ENCODE measurements at places on chromosomes 6 and 20.

DNA sequence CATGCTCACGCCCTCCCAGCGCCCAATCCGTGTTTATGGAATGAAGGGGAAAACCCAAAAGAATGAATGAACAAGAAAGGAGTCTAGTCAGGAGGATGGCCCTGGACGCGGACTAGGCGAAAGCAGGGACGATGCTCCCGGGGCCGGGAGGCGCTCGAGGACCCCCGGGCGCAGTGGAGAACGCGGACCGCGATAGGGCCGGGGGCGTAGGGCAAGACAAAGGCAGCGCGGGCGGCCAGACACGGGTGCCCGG lies 758 bp downstream of the GCLC start:
- DNase-seq, result peak; percentile 39

GRCh38 chr20:50186151-50186885 lies 4.3 kb upstream of the CEBPB start:
- peak; percentile 52 for DNase-seq

GRCh38 chr6:133411757-133412156 lies 170.6 kb downstream of the EYA4 start:
- DNase-seq, result no peak

DNA sequence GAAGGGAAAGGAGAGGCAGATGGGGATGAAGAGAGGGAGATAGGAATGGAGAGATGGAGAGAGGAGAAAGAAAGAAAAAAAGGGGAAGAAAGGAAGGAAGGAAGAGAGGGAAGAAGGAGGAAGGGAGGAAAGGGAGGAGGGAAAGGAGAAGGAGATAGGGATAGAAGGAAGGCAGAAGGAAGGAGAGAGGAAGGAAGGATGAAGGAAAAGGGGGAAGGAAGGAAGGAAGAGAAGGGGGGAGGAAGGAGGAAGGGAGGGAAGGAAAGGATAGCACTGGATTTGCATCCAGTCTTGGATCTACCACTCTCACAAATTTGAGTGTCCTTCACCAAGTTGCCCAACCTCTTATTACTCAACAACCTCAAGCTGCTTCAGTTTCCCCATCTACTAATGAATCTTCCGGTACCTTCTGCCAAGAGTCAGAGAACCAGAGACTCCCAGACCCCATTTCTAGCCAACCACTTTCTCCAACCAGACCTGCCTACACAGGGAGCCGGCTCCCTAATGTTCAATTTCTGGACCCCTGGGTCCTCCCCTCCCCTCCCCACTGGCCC lies 79.7 kb upstream of the FOXP4 start:
- no peak for DNase-seq

GRCh38 chr6:13688692-13689196 lies 22.9 kb downstream of the RANBP9 start:
- no peak for DNase-seq

DNA sequence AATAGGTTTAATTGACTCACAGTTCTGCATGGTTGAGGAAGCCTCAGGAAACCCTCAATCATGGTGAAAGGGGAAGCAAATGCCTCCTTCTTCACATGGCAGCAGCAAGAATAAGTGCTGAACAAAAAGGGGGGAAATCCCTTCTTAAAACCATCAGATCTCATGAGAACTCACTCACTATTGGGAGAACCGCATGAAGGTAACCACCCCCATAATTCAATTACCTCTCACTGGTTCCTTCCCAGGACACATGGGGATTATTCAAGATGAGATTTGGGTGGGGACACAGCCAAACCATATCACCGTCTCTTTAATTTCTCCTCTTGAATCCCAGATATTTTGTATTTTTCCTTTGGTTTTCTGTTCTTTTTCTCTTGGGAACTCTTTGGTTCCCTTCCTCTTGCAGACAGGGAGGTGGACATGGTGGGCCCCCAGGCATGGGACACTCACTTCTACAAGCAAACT lies 223.6 kb downstream of the TBXT start:
- no peak for DNase-seq

DNA sequence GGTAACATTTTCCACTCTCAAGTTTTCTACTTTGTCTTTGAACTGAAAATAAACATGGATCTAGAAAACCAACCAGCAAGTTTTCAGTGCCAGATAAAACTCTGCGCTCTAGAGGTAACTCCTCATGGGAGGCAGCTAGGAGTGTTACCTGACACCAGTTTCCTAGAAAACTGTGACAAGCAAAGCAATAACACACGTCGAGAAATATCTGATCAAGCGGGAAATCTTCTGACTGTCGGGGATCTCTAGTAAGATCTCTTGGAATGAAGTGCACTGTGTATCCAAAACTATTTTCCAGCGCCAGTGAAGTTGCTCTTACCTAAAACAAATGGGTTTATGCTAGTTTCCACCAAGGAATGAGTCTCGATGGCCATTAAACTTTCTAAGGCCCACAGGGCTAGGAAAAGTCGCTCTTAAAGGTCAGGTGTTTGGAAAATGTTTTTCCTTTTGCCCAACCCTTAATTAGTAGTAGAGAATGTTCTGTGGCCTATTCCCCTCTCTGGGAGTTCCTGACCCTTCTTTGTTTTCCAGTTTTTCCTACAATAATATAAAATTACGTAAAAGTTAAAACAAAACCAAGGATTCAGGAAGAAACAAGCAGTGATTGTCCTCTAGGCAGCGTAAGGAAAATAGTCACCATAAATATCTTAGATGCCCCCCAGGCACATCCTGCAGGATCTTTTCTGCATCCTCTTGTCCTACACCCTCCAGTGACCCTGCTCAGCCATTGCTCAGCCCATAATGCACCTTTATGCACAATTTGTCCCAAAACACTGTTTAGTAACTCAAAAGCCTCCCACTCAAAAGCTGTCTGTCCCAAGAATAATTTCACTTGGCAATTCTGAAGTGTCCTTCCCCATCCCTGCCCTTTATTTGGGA lies 137.7 kb upstream of the AKAP12 start:
- no peak for DNase-seq

DNA sequence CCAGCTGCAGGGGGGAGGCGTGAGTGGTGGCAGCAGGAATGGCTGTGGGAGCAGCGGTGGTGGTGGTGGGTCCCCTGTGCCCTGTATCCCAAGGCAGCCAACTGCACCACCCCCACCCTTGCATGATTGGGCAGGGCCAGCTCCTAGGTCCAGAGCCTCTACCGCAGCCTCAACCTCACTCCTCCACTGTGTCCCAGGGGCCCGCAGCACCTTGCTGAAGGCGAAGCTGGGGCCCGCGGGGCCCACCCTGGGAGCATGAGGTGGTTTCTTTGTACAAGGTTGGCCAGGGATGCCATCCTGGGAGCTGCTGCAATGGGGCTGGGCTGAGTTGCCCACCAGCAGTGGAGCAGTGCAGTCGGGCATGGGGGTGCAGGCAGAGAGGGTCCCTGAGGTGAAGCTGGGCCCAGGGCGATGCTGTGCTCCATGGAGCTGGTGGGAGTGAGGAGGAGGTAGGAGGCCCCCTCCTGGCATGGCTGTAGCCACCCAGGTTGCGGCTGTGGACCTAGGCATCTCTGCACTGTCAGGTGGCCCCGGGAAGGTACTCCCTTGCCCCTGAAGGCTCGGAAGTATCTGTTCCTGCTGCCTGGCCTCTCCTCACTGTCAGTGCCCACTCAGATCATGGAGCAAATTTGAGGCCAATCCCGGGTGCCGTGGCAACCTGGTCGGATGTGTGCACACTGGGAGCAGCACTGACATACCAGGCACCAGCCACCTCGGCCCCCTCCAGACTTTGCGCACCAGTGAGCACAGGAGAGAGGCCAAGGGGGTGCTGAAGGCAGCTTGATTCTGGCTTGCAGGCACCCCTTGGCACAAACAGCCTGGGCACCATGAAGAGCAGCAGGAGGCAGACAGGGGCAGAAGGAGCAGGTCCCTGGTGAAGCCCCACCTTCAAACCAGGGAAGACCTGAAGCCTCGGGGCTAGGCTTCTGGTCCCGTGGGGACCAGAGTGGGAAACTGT lies 60.2 kb upstream of the L3MBTL3 start:
- DNase-seq, result no peak

GRCh38 chr6:129186988-129187387 lies 304.1 kb downstream of the LAMA2 start:
- no peak for DNase-seq

DNA sequence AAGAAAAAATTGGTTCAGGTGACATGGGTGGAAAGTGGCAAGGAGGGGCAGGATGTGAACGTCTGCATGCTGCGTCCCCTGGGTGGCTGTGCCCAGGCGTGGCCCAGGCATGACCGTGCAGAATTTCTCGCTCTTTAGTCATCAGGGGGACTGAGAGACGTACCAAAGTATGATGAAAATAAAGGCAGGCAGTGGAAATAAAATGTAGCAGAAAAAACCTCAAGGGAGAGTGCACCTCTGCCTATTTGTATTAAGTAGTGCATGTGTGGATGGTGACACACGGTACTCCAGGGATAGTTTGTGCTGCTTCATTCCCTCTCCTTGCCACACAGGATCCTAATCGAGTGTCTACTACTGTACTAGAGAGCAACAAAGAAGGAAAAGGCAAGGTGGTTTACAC lies 81.1 kb downstream of the ATP9A start:
- no peak for DNase-seq

GRCh38 chr6:111810294-111811131 lies 62.7 kb downstream of the FYN start:
- no peak for DNase-seq

DNA sequence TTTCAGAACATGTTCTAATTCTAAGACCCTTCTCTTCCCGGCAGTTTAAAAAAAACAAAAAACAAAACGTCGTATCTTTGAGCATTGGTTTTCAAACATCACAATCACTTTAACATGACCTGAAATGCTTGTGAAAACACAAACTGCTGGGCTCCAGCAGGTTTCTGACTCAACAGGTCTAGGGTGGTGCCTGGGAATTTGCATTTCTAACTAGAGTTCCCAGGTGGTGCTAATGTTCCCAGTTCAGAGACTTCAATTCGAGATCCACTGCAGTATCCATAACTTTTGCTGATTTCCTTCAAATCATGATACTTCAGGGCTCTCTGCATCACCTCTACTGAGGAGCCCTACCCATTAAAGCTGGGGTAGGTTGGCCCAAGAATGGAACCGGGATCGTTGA lies 850 bp upstream of the SMPDL3A start:
- no peak for DNase-seq

GRCh38 chr6:55822815-55823214 lies 52.6 kb downstream of the BMP5 start:
- no peak for DNase-seq

DNA sequence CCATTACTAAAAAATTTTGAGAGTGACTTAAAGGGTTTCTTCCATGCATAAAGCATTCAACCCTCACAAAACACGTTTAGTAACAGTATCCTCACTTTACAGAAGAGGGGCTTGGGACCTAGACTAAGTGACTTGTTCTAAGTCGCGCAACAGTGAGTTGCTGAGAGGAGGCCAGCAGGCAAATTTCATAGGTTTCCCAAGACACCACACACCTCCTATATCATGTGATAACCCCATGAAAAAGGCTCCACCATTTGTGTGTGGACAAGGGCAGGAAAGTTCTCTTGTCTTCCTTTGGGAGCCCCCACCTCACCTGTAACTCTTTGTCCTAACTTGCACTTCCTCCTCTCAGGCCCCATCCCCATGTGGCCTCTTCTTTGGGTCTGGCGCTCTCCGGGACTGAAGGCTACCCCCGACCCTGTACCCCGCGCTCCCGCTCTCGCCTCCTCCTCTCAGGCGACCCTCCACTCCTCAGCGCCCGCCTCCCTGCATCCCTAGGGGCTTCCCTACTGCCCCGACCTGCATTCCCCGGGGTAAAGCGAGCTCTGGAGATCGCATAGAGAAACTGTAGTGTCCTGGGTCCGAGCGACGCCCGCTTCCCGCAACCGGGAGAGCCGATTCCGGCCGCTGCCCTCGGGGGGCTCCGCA lies 392 bp downstream of the PSMB8 start:
- no peak for DNase-seq

- DNase-seq, result no peak
Observed at GRCh38 chr6:112366695-112367553, 19.8 kb downstream of the RFPL4B start.

DNA sequence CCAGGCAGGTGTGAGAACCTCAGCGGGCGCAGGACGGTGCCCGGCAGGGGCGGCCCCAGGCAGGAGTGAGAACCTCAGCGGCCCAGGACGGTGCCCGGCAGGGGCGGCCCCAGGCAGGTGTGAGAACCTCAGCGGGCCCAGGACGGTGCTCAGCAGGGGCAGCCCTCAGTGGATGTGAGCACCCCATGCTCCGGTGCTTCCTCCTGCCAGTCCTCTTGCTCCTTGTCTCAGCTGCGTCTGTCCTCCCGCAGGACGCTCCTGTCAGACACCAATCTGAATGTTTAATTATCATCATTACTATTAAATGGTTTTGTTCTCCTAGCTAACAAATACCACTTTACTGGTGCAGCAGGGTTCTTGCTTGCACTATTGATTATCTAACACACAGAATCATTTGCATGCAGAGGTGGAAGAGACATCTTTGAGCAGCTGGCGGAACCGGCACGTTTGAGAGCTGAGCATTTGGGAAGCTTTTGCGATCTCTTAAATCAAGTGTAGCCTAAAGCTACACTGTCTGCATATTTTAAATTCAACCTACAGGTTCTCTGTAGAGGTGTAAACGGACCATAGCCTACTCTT lies 39.4 kb upstream of the DACT2 start:
- no peak for DNase-seq

- DNase-seq, result no peak
Observed at GRCh38 chr20:13858439-13858838, 73.6 kb downstream of the NDUFAF5 start.

- DNase-seq, result no peak
Observed at GRCh38 chr6:160285541-160286105, 27.0 kb upstream of the SLC22A2 start.

GRCh38 chr6:166270706-166271375 lies 37.4 kb downstream of the PRR18 start:
- DNase-seq, result no peak

All from NCI-H748 treated with DMSO at 0.1 percent for 48 hours (cell line).